Renal cortex interstitium (tissue), 15 donors: ENCODE measurements at places on chromosomes 12 and 14. TPM values are rescaled to one million over a fixed set of nuclear protein-coding genes. Genes with fewer than 3 reads are reported as not detected.

Gene PLEKHG7
- polyA plus RNA-seq = 0.75 TPM

Gene ADCY6
- polyA plus RNA-seq = 96.1 TPM

Gene ACOT4
- polyA plus RNA-seq = 3.5 TPM

Gene PDE3A
- 28.8 TPM for polyA plus RNA-seq

Gene FERMT2
- polyA plus RNA-seq = 158 TPM

Gene KRT79
- not detected for polyA plus RNA-seq

Gene TM7SF3
- 76.0 TPM for polyA plus RNA-seq

Gene RNF31
- polyA plus RNA-seq = 45.5 TPM

Gene CMA1
- 0.53 TPM for polyA plus RNA-seq

- DNase-seq = no peak
Observed at GRCh38 chr14:73393375-73393774, 65.0 kb downstream of the NUMB start.

- DNase-seq = no peak
Observed at GRCh38 chr12:88428350-88428749, 151.9 kb downstream of the KITLG start.

GRCh38 chr12:75583355-75583754 lies 71.9 kb upstream of the KRR1 start:
- DNase-seq = no peak

DNA sequence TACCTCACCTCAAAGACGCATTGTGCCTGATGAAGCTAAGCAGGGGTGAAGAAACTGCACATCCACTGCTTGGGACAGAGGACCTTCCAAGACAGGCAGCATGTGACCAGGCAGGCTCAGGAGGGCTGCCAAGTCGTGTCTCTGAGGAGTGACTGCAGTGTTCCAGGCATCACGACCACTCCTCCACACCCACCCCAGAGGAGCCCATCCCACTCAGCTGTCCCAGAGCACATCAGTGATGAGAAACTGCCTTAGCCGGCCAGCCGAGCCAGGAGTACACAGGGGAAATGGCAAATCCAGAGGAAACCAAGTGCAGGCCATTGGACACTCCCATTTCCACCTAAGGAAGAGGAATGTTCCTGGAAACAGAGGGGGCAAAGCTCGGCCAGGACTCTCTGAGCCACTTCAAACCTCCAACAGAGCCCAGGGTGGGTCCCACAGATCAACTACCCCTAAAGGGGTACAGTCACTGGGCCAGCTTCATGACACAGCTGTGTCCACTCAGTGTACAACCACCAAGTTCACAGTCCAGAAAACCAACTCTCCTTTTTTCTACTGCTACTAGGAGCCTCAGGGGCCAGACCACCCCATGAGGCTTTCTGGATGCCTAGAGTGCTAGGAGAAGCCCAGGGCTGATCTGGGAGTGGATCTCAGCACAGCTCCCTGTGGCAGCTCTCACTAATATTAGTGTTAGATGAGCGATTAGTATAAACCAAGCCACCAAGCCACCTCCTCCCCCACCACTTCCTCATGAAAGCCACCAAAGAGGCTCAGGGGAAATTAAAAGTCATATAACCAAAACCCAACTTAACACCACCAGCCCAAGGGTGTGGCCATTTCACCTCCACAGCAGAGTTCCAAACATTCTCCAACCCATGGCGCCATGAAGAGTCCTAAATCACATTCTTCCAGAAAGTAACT lies 15.4 kb downstream of the PXN start:
- no peak for DNase-seq

DNA sequence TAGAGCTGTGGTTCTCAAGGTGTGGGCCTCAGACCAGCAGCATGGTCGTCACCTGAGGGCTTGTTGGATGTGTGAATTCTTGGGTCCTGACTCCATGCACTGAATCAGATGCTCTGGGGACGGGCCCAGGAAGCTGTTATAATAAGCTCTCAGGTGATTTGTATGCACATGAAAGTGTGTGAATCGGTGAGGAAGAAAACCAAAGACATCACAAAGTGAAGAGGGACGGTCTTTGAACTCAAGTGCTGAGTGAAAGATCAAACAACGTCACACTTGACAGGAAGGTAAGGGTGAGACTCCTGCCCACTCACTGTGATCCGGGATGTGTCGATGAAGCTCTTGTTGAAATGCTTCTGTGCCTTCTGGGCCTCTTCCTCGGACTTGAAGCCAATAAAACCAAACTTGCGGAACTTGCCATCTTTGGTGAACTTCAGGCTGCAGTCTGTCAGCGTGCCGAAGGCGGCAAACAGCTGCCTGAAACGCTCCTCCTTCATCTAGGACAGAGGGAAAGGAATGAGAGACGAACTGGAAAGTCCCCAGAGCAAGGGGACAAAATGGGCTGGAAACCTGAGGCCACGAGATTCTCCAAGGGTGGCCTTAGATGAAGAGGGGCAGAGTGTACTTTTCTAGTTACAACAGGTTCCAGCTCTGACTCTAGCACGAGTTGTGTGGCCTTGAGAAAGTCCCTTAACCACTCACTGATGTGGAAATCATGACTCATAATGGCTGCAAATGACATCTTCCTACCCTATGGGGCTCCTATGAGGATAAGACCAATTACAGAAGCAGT lies 4.0 kb downstream of the RBM19 start:
- no peak for DNase-seq

DNA sequence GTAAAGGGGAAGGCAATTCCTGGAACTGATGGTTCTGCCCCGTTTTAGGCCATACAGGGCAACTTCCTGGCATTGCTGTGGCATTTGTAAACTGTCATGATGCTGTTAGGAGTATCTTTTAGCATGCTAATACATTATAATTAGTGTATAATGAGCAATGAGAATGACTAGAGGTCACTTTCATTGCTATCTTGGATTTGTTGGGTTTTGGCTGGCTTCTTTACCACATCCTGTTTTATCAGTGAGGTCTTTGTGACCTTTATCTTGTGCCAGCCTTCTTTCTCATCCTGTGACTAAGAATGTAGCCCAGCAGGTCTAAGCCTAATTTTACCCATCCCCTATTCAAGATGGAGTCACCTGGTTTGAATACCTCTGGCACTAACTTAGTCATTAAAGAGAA lies 51.2 kb downstream of the TESPA1 start:
- DNase-seq = no peak

DNA sequence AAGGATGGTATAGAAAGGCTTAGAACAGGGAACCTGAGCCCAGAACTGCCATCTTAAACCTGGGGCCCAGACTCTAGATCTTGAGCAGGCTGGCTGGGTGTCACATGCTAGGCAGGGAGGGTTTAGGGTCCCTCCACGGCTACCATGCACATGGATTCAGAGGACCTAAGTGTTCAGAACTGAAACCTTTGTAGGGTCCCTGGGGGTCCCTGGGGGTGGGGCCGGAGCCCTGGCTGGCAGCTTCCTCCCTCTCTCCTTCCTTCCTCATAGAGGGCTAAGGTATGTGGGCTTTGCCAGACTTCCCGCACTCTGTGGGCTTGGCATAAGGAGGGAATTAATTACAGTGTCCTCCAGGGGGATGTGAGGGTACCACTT lies 4.6 kb upstream of the ZNF385A start:
- DNase-seq = no peak

GRCh38 chr14:105204206-105204930 lies 23.3 kb upstream of the NUDT14 start:
- no peak for DNase-seq

DNA sequence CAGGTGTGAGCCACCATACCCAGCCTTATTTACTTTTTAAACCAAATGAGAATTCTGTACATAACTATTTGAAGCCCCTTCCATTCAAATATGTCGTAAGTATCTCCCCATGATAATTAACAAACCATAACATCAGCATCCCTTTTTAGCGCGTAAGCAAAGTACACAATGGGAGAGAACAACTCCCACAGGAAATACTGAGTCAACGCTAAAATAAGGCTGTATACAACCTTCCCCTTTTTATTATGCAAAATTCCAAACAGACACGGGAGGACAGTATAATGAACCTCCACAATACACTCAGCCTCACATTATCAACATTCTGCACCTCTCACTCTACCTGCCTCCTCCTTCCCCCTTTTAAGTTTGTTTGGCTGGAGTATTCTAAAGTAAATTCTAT lies 73.5 kb downstream of the CCDC88C start:
- DNase-seq = no peak

DNA sequence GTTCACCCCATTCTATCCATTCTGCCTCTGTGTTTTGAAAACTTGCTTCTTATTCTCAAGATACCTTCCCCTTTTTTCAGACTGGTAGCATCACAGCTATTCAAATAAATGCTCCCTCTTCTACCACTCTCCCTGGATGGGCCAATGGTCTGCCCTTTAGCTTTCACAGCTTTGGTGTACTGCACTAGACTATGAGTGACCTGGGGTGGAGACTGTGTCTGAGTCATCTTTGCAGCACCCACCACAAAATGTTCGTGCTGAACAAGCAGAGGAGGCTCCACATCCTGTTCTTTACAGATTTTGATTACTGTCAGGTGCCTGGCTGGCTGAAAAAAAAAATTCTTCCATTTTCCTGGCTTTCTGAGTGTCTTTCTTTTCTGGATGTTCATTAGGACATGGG lies 1104.1 kb upstream of the TMEM132C start:
- DNase-seq = no peak

DNA sequence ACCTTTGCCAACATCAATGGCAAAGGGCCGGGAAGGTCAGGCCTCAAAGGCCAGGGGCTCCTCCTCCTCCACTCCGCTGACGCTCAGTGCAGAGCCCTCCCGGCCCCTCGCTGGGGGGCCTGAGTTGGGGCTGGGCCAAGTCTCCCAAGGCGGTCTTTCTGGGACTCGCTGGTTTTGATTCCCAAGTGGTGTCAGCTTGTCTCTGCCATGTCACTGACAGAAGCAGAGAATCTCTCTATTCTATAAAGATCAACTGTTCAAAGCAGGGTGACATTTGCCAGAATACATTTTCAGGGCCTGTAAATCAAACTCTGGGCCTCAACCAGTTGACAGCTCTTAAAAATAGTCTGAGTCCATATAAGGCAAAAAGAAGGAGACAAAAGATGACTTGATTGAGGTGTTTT lies 75.9 kb downstream of the CCDC88C start:
- no peak for DNase-seq

GRCh38 chr12:63822352-63822751 lies 22.1 kb upstream of the SRGAP1 start:
- DNase-seq = no peak

GRCh38 chr14:69356903-69357543 lies 41.1 kb downstream of the ERH start:
- DNase-seq = no peak

GRCh38 chr12:3103806-3104205 lies 26.6 kb downstream of the TSPAN9 start:
- no peak for DNase-seq

- DNase-seq = peak; percentile 53
Observed at GRCh38 chr12:102484428-102484958, 4.1 kb upstream of the IGF1 start.

GRCh38 chr14:20866963-20867362 lies 24.2 kb upstream of the RNASE3 start:
- no peak for DNase-seq

GRCh38 chr14:49056021-49056420 lies 530.2 kb downstream of the RPS29 start:
- no peak for DNase-seq

DNA sequence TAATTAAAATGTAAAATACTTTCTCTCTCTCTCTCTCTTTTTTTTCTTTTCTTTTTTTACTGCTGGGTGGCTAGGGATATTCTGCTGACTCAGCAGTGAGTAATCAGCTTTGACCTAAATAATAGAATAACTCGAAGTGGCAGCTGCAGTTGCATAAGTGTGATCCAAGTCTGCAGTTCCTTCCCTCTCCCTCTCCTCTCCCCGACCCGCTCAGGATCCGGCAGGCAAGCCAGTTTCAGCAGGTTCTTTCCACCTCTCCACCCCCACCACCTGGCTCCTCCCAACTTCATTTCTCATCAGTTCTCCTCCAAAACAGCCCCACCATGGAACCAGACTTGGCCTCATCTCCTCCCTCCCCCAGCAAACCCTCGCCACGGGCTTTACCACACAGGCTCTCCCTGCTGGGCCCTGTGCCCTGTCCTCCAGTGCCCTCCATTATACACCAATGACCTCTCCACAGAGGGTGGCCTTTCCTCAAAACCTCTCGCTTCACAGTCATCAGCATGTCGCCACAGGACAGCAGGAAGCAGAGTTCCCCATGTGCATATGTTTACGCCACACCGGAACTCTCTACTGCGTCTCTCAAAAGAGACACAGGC lies 22.4 kb downstream of the SLC7A8 start:
- peak; percentile 51 for DNase-seq

DNA sequence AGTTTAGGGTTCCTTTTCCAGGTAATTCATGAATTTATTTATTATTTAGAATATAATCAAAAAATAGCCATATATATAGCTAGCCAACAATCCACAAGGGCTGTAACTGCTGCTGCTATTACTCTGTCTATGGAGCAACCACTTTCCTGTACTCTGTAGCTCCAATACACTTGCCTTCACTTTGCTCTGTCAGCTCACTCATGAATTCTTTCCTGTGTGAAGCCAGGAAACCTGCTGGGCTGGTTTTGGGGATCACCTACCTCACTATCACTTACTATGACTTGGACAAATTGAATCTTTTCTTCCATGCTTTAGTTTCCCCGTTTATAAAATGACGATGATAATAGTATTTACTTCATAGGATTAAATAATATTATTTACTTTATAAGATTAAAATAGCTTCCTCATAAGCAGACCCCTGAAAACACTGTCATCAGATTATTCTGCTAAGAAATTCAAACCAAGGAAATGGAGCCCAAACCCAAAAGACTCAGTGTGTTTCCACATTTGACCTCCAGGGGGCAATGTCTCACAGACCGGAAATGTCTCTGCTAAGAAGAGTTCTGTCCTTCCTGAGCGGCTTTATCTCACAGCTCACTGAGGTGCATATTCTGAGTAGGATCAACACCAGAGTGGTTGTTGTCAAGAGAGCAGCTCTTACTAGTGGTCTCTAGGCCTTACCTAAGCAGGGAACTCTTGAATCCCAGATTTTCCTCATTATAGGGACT lies 457.1 kb downstream of the DAD1 start:
- no peak for DNase-seq

GRCh38 chr12:116376354-116377193 lies 99.1 kb upstream of the MED13L start:
- DNase-seq = no peak

GRCh38 chr14:61215222-61216020 lies 65.7 kb downstream of the TMEM30B start:
- DNase-seq = no peak

DNA sequence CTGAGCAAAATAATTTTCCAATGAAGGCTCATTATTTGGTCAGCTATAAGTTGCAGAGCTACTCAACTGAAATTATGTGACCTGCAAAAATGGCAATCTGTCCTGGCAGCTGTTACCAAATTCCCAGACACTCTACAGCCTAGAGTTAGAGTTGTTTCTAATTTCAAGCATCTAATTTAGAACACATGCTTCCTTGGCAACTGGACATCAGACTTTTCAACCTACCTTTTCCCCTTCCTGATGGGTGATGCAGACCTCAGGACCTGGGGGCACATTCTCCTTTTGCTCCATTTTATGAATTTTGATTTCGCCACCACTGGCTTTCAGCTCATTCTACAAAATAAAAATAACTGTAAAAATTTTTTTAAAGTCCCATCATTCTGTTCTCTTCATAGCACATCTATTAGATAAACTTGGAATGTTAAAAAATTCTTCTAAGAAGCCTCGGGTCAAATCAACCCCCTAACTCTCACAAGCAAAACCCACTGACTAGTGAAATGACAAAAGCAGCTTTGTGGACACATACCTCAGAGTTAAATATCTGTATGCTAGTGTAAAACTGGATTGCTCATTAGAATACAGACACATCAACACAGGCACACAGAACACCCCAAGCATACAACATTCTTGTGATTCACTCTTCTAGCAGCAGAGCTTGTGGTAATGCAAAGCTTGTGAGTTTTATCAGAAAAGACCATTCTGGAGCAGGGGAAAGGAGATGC lies 33.5 kb upstream of the CERS5 start:
- no peak for DNase-seq

- no peak for DNase-seq
Observed at GRCh38 chr14:94451826-94452225, 774 bp downstream of the SERPINA11 start.
